ENCODE measurements at places on chromosomes 6 and 20.

DNA sequence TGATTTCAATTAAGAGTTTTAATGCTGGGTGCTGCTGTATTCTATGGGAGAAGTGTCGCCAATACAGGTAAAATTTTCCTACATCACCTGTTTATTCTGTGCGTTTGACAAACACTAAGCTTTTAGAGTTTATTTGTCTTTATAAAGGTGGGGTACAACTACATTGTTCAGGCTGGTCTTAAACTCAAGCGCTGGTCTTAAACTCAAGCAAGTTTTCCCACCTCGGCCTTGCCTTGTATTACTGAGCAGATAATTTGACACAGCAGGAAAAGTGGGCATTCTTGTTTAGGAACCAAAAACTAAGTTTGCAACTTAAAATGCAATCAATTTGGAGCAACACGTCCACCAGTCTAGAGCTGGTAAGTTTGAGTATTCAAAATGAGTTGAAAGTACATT is 112.9 kb upstream of the BTN3A2 start:
- DNase-seq: no peak

DNA sequence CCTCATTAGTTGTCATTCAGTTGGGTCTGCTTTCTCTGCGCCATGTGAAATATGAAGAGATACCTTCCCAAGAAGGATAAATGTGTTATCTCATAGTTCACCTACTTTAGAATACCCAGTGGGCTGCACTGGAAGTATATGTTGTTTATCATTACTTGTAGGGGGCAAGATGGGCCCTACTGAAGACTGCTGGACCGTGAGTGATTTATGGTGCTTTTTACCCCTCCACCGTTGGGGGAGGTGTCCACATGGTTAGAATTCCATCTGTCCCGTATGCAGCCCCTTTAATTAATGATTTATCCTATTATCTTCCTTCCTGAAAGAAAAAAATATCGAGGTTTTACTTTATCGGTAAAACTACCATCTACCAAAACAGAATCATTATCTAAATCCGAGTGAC is 97.0 kb downstream of the TSHZ2 start:
- no peak for DNase-seq

DNA sequence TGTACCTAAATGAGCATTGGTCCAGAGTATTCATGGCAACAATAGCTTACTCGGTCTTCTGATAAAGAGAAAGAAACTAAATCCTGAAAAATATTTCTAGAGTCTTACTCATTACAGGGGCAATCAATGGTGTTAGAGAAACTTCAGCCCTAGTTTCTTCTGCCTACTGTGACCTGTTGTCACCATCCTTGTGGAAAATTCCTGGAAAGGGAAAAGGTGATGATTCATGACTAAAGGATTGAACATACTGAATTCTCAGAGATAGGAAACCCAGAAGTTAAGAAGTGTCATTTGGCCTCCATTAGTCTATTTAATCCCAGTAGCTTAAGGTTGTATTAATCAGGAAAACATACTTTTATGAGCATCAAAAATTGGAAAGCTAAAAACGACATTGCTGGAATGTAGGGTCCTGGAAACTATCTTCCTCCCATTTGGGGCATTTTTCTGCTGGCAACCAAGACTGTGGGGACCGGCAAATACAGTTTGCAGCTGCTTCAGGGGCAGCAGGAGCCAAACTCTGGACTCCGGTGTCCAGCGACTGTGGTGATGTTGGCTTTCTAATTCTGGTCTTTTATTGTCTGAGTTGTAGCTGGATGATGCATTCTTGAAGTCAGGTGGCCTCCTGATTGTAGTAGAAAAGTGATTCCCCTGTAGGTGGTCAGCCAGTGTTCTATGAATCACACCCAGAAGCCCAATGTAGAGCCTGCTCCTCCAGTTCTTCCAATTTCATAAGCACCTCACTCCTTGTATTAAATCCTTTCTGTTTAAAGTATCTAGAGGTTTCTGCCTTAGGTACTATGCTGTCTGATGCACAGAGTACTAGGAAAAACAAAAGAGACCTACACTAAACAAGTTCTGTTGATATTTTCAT is 67.6 kb downstream of the LCA5 start:
- DNase-seq: no peak

DNA sequence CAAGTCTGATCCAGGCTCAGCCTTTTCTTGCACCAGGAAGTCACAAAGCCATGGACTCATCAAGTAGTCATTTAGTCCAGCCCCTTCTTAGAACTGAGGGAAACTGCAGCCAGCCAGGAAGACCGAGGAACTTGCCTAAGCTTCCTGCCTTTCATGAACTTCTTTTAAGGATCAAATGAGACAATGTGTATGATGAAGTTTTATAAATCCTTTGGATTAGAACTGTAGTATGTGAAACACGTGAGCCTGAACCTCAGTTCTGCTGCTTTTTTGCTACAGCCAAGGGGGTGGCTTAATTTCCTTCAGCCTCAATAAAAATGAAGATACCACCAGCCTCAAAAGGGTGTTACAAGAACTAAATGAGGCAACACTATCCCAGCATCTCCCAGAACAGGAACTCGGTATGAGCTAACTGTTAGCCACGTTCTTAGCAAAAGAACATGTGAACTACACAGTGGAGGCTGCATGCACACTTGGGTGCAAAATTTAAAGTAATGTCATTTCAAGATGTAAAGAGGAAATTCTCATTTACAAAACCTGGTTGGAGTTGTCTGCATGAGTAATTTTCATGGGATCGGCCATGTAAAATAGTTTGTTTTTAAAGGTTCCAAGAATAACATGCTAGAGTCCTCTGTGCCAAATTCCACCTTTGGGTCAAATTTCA is 76.0 kb upstream of the TBC1D7 start:
- no peak for DNase-seq

- DNase-seq: no peak
These were observed 33.8 kb upstream of the PMEPA1 start for GRCh38 chr20:57743450-57744095.

DNA sequence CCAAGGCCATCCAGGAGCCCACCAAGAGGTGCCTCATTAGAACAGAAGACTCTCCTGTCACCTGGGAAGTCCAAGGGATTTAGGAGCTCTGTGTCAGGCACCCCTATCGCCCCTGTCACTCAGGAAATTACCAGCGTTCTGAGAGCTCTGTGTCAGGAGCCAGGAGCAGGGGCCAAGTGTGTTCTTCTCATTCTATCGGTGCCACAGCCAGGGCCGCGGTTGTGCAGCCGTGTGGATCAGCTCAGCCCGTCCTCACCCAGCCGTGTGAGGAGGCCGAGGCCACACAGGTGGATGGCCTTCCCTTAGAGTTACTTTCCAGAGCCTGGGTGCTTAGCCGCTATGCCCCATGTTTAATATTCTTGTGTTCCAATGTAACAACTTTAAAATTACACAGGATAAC is 9.8 kb downstream of the MTG2 start:
- DNase-seq: no peak
